ENCODE measurements at places on chromosomes 4 and X.

GRCh38 chr4:154329268-154329868 lies 162.2 kb downstream of the DCHS2 start:
- no peak for DNase-seq

DNA sequence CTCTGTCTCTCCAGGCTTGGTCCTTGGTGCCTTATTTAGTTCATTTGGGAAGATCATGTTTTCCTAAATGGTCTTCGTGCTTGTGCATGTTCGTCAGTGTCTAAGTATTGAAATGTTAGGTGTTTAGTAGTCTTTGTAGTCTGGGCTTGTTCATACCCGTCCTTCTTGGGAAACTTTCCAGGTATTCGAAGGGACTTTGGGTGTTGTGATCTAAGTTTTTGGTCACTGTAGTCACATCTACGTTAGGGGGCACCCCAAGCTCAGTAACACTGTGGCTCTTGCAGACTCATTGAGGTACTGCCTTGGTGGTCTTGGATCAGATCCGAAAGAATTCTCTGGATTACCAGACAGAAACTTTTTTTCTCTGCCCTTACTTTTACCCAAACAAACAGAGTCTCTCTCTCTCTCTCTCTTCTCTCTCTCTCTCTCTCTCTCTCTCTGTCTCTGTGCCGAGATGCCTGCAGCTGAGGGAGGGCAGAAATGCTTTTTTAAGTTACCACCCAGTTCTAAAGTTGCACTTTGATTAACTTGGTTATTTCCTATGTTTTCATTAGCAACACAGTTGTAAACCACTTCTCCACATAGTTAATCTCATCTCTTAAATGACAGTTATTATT lies 67.6 kb upstream of the SLC7A3 start:
- DNase-seq = no peak

DNA sequence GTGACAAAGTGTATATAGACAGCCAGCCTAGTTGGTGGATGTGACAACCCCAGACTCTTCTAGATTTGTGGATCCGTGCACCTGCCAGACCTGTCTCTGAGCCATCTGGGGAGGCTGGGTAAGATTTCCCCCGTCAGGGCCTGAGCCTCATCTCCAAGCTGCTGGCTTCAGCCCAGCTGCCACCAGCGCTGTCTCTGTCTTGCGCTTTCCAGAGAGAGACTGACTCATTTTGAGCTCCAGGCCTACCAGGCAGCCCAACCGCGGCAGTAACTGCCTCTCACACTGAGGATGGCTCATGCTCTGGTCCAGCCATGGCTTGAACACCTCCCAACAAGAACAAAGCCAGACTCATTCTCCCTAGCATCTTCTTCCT lies 26.4 kb downstream of the NOP14 start:
- DNase-seq = no peak

GRCh38 chrX:43564953-43565352 lies 91.1 kb upstream of the MAOA start:
- DNase-seq = no peak

DNA sequence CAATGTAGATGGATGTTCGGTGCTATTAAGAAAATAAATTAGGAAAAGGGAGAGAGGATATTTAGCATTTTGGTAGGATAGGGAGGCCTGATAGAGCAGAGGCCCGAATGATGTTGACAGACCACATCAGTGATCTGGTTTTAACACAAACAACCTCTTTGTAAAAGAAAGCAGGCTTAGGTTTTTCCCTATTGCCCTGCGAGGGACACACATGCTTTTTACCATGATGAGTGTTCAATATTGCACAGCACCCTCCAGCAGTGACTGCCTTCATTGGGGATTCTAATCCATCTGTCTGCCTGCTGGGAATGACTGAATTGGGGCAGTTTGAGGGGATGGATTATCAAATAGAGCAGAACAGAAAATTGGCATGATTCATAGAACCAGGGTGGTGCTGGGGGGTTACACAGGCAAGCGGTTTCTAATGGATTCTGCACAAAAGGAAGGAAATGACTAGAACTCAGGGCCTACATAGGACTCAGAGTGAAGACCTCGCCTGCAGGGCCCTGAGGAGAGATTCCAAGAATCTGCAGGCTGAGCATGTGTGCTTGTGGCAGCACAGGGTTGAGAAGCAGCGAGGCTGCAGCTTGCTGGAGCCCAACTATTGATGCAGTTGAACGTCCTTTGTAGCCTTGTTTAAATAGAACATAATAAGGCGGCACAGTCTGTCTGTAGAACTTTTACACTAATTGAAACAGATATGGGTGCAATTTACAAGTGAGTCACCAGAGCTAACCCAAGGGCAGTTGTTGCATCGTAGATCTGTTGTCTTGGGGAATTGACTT lies 58.0 kb downstream of the RHOH start:
- DNase-seq = no peak

- DNase-seq = no peak
These were observed 23.3 kb upstream of the LAMTOR3 start for GRCh38 chr4:99917575-99917974.

DNA sequence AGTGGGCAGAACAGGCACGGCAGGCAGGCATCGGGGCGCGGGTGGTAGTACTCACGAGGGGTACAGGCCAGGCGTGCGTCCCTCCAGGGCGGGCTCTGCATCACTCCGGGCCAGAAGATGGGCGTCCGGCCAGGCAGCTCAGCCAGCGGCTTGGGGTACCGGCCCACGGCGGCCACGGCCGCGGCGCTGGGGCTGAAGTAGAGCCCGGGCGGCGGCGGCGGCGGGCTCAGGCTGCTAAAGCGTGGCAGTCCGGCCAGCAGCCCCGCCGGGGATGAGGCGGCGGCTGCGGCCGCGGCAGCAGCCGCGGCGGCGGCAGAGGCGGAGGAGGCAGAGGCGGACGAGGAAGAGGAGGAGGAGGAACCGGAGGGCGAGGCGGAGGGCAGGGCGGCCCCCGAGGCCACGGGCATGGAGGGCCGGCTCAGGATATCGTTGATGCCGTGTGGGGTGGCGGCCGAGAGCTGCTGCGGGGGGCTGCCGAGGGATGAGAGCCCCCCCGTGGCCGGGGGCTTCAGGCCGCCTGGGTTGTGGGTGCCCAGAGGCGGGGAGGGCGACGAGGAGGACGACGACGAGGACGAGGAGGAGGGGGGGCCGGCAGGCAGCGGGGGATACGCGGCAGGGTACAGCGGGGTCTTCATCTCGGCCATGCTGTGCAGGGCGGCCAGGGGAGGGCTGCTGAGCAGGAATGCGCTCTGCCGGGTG lies 1.4 kb downstream of the NKX6-1 start:
- DNase-seq = peak; percentile 44

- no peak for DNase-seq
These were observed 95.1 kb downstream of the AFAP1 start for GRCh38 chr4:7844594-7844991.

Measured in AG08396 (cell line).